ENCODE measurements at places on chromosomes 7 and 10.

DNA sequence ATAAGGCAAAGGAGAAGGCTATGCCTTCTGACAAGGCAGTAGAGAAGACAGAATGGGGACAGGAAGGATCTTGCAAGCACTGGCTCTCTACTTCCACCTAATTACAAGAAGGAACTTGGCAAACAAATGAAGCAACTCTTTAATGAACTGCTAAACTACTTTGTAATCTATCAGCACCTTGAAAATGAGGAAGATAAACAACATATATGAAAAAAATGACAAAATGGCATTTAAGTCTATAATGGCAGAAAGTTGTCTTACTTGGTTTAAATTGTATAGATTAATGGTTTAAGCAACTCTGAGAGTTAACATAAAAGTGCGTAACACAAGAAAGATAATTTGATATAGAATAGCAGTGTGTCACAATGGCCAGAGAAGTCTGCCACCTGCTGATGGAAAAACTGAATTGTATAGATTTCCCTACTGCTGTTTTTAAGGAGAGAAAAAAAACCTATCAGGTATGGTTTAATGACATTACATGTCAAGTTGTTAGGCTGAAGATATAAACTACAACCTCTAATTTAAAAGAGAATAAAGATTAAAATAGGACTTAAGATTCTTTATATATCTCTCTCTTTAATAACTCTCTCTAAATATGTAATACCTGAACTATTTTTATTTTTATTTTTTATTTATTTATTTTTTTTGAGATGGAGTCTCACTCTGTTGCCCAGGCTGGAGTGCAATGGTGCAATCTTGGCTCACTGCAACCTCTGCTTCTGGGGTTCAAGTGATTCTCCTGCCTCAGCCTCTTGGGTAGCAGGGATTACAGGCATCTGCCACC, 11.8 kb downstream of the NT5C3A start:
- DNase-seq: no peak

- no peak for DNase-seq
Measured at GRCh38 chr7:105698531-105698930, 117.2 kb upstream of the EFCAB10 start.

- DNase-seq: no peak
Measured at GRCh38 chr7:34131371-34131770, 226.0 kb downstream of the BMPER start.

GRCh38 chr10:17181110-17181509, 20.4 kb downstream of the TRDMT1 start:
- no peak for DNase-seq

- DNase-seq: no peak
Measured at GRCh38 chr10:78942091-78942501, 126.7 kb upstream of the ZMIZ1 start.

DNA sequence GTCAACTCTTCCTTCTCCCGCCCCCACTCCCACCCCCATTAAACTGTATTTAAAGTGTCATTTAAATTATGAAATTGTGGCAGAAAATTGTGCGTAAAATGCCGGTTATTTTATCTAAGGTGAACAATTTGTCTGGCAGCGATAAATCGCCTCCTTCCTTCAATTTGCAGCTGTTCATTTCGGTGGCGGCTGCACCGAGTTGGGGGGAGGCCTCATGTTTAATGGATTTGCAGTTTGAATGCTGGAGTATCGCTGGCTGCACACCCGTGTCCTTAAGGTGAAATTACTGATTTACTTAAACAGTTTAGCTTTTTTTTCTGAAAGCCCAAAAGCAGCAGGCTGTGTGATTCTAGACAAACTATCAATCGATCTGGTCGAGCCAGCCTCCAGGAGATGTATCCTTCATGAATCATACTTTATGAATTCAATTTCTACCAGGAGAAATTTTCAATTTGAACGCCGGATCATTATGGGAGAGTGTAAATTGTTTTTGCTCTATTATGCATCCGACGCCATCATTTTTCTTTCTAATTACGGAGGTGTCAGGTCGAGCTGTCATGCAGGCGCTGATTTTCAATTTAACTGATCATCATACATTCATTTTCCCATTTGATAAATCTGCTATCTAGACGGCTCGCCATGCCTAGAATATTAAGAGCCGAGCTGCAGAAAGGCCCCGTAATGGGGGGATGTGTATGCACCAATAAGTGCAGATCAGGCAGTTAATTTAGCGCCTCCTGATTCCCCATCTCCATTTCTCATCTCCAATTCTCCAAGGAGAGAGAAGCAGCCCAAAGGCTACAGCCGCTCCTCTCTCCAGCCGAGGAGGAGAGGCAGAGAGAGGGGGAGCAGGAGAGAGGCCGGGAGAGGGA, 6.5 kb downstream of the UNCX start:
- no peak for DNase-seq

GRCh38 chr10:108307250-108307924, 1142.9 kb upstream of the SORCS1 start:
- no peak for DNase-seq

DNA sequence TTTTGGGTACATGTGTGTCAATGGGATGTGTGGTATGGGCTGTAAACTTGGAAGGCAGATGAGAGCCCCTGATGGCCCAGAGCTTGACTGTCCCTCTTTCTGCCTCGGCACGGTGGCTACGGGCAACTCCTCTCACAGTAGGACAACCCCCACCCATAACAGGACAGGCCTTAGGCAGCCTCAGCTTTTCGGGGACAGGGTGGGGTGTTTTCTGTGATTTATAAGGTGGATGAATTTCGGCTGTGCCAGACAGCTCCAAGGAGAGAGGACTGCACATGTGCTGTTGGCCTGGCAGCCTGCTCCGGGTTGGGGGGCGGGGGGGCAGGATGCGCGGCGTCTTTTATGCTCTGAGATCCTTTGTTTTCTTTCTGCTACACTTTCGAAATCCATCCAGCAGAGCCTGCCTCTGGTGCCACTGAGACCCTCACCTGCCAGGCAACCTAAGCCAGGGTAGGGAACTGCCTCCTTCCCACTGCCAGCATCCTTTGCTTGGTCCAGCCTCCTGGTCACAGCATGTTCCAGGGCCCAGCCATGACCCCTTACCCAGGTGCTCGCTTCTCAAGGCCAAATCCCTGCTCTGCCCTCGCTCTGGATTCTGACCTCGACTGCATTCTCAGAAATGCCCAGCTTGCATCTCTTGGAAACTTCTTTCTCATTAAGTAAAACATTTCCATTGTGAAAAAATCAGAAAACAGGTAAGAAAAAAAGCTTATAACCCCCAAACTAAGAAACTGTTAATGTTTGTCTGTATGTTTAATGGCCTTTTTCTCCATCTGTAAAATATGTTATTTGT, 15.4 kb upstream of the BTBD16 start:
- no peak for DNase-seq

- no peak for DNase-seq
Measured at GRCh38 chr10:63084690-63085382, 48.3 kb upstream of the NRBF2 start.

GRCh38 chr7:157520249-157520648, 183.4 kb downstream of the DNAJB6 start:
- DNase-seq: no peak

- DNase-seq: no peak
Measured at GRCh38 chr10:71770789-71771188, 2.5 kb downstream of the VSIR start.

DNA sequence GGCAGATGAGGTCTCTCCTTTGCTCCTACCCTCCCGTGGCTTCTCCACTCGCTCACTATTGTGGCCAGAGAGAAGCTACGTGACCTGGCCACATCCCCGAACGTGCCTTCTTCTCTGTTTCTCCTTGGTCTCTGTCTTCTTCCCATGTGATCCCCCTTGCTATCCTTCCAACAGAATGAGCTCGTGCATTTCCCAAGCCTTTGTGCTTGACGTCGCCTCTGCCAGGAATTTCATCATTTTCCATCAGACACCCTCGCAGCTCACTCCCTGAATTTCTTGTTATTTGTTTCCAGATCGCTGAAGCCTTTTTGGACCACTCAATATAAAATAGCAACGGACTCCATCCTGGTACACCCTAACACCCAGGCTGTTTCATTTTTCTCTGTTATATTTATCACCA, 13.8 kb upstream of the INHBA start:
- no peak for DNase-seq

GRCh38 chr7:29102558-29103151, 43.7 kb downstream of the CPVL start:
- no peak for DNase-seq

- no peak for DNase-seq
Measured at GRCh38 chr7:42692621-42693020, 219.2 kb downstream of the C7orf25 start.

DNA sequence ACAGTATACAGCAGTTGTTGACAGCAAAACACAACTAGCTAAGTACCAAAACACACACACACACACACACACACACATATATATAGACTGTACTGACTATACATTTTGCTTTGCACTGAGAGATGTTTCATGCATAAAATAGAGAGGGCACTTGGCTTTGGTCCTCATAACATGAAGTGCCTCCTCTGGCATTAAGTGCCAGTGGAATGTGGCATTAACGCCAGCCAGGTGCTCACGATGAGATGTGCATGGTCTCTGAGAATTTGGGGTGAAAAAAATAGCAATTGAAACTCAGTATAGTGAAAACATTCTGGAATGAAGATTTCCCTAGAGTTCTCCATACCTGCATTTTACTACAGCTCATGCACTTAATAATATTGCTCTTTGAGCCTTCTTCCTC, 70.0 kb upstream of the INSYN2A start:
- DNase-seq: no peak

DNA sequence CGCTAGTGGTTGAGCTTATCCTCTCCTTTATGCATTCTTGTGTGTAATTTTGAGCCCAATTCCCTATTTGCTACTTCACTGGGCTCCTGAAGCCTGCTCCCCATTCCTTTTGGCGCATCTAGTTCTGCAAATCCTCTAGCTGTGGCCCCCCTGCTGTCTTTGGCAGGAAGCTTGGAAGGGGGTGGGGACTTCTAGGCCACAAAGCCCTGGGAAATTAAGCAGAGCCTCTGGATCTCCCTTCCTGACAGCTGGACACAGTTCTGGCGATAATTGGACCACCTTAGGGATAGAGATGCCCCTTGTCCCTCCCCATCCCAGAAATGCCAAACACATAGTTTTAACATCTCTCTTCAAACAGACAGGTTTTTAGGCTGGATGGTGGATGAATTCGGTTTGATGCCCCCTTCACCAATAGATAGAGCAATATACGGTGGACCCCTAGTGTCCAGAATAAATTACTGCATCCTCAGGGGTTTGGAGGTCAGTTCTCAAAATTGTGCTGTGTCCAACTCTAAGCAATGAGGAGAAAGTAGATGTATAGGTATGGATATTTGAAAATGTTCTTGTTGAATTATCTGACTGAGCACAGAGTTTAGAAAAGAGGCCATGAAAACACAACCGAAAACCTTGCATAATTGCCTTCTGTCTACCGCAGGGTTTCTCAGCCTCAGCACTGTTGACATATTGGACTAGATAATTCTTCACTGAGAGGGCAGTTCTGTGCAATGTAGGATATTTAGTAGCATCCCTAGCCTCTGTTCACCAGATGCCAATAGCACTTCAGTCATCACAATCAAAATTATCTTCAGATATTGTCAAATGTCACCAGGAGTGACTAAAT, 75.5 kb downstream of the PAPSS2 start:
- DNase-seq: no peak

DNA sequence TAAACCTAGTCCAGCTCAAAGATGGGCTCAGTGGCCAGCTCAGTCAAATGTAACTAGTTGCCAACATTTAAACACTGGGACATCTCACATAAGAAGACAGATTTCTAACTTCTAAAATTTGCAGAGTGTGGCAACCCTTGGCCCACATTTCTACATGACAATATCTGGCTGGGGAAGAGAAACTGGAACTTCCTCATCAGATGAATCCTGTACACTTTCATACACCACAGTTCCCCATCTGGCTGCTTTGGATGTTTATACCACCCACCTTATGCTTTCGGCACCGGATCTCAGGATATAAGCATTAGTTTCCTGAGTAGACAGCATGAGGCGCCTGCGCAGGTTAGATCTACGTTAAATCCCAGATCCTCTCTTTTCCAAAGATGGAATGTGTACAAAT, 199.3 kb downstream of the PRKG1 start:
- no peak for DNase-seq

DNA sequence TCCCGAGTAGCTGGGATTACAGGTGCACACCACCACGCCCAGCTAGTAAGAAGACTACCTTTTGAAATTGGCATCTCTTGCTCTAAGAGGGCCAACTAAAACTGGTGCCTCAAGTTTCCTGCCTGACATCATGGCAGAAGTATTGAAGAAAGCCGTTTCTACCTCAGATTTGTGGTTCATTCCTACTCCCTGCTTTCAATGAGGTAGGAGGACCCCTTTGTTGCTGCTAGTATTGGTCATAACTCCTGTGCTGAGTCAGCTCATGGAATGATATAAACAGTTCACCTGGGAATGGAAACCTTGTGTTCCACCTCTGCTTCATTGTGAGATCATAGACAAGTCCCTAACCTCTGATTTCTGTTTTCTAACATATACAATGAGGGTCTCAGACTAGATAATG, 82.8 kb downstream of the CDK6 start:
- DNase-seq: no peak

GRCh38 chr7:94605031-94605430, 50.9 kb downstream of the SGCE start:
- no peak for DNase-seq

GRCh38 chr7:65846008-65846570, 26.8 kb upstream of the VKORC1L1 start:
- DNase-seq: no peak

DNA sequence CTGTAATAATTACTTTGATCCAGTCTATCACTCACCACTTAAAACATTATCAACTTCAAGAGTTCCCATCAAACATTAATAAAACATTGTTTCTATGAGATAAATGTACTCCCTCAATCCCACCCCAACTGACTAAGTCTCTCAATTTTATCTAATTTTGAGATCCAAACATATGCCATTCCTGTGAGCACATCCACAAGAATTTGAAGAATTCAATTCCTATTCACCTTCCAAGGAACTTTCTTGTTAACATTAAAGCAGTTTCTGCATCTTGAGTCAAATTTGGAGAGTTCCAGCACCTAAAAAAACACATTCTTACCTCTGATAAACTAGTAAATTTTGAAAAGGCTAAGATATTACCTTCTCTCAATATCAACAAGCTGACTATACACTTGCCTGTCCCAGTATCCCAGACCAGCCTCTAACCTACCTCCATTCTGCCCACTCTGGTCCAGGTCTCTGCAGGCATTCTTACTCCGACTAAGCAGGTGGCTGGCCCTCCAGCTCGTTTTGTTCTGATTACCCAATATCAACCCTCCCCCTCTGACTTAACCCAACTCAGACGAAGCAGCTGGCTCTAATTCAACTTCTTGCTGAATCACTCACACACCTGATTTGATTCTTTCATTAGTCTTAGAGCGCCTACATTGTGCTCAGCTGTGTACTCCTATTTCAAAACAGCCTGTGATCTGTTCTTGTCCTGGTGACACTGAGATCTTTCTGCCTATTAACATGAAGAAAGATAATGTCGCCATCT, 275.2 kb downstream of the IPMK start:
- DNase-seq: no peak

GRCh38 chr10:122648599-122649428, 50.8 kb downstream of the C10orf120 start:
- no peak for DNase-seq

GRCh38 chr7:111232249-111233084, 141.5 kb downstream of the LRRN3 start:
- DNase-seq: no peak
